A673 (cell line): ENCODE measurements at places on chromosomes 5 and 9. TPM values are rescaled to one million over a fixed set of nuclear protein-coding genes. Genes with fewer than 3 reads are reported as not detected.

The PRLR gene
- 0.22 TPM in 1 of 2 replicates, not detected in the other for total RNA-seq

The IFNA21 gene
- not detected in 2 replicates for total RNA-seq

- DNase-seq: no peak
These were observed 15.0 kb upstream of the FBP1 start for GRCh38 chr9:94654165-94654894.

GRCh38 chr5:102216678-102217077, 79.4 kb downstream of the SLCO4C1 start:
- DNase-seq: no peak

DNA sequence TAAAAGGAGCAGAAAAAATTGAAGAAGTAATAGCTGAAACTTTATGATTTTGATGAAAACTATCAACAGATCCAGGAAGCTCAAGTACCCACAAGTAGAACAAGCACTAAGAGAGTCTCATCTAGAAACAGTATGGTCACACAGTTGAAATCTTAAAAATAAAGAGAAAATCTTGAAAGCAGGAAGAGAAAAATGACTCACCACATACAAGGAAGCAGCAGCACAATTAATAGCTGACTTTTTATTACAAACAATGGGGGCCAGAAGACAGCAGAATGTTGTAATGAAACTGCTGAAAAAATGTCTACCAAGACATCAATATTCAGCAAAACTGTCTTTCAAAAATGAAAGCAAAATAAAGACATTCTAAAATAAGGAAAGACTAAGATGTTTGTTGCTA, 1108.3 kb upstream of the DMAC1 start:
- DNase-seq: peak; percentile 0

- no peak for DNase-seq
These were observed 52.9 kb downstream of the GDNF start for GRCh38 chr5:37786862-37787519.

GRCh38 chr5:129943936-129944335, 39.7 kb downstream of the CHSY3 start:
- no peak for DNase-seq

- peak; percentile 78 for DNase-seq
These were observed 13.0 kb downstream of the CXXC5 start for GRCh38 chr5:139660923-139661814.

DNA sequence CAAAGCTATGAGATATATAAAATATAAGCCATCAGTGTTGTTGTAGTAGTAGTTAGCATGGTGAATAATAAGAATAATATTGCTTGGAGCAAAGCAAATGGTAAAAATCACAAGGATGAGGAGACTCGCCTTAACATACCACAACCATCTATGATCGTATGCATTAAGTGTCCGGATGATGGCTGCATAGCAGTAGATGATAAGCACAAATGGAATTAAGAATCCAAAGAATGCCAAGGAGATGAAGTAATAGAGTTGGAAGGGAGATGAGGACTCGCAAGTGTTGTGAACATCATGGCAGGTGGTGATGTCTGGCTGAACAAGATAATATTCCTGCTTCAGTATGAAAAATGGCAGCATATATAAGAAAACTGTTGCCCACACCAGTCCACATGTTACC, 5.5 kb downstream of the F2RL2 start:
- no peak for DNase-seq

GRCh38 chr5:39283231-39283818, 64.0 kb upstream of the FYB1 start:
- peak; percentile 59 for DNase-seq

DNA sequence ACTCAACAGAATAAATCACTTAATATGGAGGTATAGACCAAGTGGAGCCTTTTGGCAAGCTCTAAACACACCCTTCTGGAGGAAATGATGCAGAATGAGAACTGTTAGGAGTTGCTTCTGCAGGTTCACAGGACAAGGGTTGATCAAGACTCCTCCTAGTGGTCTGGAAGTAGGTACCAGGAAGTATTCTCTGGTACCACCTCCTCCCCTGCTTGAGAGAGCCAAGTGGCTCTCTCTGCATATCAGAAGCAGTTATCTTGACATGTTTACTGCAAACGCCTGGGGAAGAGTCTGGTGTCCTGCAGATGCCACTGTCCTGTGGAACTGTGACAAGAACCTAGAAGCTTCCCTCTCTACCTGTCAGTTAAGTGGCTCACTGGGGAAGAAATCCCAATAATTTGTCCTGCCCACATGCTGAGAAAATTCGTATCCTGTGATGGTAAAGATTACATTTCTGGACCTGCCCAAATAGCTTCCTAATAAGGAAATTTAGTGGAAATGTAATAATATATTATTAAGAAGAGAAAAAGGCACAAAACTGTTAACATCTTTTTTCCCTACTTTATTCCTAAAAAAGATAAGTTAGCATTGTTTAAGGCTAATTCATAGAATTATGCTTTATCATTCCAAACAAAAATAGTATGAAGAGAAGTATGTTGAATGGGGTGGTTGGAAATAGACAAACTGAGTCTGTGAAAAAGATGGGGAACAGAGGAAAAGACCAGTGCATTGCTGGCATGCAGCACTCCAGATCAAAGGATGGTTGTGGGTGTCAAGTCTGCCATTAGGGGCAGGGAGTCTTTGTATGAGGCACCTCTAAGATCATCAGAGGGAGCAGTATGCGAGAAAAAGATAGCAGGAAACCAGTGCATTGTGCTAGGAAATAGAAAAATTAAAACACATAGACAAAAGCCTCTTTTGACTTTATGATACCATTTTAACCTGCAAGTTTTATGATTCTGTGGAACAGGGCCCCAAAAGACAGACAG, 118.8 kb downstream of the CDC42SE2 start:
- peak; percentile 83 for DNase-seq

GRCh38 chr9:79215821-79216220, 355.9 kb upstream of the TLE4 start:
- no peak for DNase-seq
